Amniotic epithelial cell (primary cell): ENCODE measurements at places on chromosomes 16 and 17.

- DNase-seq: peak; percentile 67
Observed at GRCh38 chr17:43591001-43591400, 44.9 kb upstream of the ETV4 start.

DNA sequence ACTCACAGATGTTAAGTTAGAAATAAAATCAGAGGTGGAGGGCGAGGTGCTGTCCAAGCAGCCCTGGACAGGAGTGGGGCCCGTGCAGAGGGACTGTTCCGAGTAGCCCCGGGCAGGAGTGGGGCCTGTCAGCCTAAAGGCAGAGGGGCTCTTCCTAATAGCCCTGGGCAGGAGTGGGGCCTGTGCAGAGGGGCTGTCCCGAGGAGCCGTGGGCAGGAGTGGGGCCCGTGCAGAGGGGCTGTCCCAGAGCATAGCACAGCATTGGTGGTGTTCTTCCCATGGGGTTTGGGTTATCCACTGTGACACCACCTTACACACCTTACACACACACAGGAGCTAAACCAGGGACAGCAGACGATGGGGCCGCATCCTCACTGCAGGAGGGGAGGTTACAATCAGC lies 10.4 kb downstream of the CEP131 start:
- no peak for DNase-seq

- DNase-seq: peak; percentile 84
Observed at GRCh38 chr17:30824356-30825145, at the start of gene CRLF3. Gene CRLF3 (minus strand): TSS chr17:30824692. CDS start chr17:30824651, 41 bp downstream.

DNA sequence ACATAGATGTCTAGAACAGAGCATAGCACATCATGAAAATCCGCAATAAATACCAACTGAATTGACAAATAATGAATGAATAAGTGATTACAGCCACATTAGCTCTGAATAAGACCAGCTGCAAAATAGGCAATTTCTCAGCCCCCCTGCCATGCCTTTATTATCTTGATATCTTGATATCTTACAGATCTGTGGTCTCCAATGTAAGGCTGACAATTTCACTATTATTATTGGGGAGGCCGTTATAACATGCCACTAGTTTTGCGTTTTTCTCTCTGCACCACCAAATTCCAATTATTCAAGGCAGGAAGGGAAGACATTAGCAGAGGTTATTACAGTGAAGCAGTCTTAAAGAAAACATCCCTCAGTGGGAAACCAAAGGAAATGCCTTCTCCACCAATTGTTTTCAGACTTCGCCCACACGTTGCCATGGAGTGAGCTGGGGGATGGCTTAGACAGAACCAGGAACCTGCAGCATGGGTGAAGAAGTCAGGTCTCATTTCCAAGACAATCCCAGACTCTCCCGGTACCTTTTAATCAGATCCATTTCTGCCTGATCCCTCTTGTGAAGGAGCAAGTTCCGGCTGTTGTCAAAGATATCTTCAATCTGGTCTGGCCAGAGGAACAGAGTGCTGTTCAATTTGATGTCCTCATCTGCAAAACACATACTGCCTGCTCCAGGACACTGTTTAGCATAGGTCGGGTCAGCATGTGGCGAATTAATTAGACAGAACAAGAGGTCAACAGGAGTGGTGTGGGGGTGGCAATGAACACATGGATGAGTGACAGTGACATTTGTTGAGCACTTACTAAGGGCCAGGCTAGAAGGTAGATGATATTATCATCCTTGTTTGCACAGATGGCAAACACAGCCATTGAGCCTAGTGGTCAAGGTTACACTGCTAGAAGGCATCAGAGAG lies 46.4 kb downstream of the DNAH3 start:
- DNase-seq: peak; percentile 25

- no peak for DNase-seq
Observed at GRCh38 chr16:899683-900060, 71.1 kb downstream of the LMF1 start.

- DNase-seq: no peak
Observed at GRCh38 chr16:22890976-22891375, 77.0 kb downstream of the HS3ST2 start.

DNA sequence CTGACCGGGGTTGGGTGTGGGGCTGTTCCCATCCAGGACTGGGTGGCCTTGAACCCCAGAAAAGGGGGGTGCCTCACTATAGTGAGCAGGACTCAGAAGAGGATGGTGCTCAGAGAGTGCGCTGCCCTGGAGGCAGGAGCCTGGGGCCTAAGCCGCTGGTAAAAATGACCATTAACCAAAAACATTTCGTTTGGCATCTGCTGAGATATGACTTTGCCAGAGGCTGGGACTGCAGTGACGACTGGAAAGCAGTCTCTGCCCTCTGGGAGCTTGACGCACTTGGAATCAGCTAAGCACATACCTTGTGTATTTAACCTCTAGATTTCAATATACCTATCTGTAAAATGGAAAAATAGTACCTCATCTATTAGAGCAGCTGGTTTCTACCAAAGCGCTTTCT lies 7.2 kb upstream of the CRHR1 start:
- DNase-seq: no peak
